ENCODE measurements at places on chromosomes 6 and 20. TPM values are rescaled to one million over a fixed set of nuclear protein-coding genes. Genes with fewer than 3 reads are reported as not detected.

DNA sequence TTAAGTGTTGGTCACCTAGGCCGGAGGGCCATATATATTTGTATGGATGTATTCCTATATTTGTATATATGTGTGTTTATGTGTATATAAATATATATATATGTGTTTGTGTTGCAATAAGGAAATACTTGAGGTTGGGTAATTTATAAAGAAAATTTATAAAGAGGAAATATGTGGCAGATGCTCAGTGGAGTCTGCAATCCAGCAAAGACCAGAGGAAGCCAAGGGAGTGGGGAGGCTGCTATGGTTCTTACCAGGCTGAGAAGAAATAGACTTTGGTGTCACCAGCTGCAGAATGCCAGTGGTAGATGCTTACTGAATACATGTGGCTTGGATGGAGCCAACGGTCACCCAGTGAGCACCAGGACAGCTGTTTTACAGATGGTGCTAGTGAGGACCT is 97.4 kb upstream of the ELOVL5 start:
- no peak for DNase-seq

DNA sequence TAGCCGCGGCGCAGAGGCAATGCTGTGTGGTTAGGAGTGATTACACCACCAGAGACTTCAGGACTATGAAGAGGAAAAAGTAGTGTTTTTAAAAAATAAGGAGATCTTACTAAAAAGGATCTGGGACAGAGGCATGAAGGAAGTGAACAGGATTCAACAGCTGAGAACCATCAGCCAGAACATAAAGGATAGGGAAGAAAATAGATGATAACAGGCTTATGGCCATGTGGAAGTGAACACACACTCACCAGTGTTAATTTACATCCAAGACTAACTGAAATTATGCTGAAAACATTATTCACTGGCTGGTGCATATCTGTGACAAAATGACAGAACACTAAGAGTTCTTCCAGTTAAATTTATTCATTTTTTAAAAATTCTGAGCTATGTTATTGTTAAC is 47.5 kb upstream of the BCLAF1 start:
- no peak for DNase-seq

GRCh38 chr6:53746442-53747103 is 48.2 kb upstream of the LRRC1 start:
- no peak for DNase-seq

DNA sequence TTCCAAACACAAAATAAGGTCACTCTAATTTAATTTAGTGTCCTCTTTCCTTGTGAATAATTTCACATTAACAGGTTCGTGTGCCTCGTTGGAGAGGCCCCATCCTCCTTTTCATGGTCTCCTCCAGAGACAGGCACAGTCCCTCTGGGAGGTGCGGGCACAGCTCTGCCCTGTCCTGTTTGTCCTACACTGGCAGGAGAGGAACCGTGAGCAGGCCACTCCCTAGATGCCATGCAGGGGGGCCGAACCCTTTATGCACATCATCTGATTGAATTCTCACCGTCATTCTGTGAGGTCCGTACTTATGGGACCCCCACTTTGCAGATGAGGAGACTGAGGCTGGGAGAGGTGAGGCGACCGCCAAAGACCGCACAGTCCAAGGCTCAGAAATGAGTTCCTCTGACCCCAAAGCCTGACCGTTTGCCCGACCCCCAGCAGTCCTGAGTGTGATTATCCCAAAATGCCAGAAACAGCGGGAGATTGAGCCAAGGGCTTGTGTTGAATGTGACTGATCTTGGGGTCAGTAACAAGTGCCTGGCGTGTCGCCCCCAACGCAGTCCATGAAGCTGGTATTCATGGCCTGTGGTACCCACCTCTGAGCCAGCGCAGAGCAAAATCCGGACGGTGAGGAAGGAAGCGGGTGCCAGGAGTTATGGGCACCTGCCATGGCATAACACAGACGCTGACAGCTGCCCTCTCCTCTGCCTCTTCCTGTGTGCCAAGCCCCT is 43.5 kb downstream of the PMEPA1 start:
- peak; percentile 27 for DNase-seq

GRCh38 chr6:21887231-21888185 is 294.0 kb downstream of the SOX4 start:
- peak; percentile 55 for DNase-seq

Gene NMBR
- total RNA-seq, result not detected

DNA sequence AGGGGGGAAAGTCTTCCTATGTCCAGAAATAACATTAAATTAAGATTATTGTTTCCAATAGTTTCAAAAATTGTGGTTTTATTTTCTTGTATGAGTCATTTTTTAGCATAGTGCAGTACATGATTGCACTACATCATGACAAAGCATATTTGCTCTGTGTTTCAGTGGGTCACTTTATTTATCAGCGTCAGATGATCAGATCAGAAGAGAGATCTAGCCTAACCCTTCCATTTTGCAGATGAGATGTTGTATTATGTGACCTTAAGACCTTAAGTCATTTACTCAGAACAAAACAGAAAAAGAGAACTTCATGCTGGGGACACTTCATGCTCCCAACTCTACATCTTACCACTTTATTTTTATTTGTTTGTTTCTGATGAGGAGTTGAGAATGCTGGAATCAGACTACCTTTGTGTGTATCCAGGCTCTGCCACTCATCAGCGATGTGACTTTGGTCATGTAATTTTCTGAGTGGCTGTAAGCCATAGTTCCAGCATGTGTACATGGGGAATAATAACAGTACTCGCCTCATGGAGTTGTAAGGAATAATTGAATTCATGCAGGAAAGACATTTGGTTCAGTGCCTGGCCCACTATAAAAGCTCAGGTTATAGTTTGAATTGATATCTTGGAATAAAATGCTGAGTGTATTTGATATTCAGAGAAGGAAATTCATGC is 13.5 kb downstream of the EYA4 start:
- DNase-seq, result no peak

- DNase-seq, result no peak
Measured at GRCh38 chr6:28944412-28944865, 20.7 kb upstream of the TRIM27 start.

GRCh38 chr20:25864326-25864962 is 167.8 kb upstream of the ZNF337 start:
- DNase-seq, result no peak

DNA sequence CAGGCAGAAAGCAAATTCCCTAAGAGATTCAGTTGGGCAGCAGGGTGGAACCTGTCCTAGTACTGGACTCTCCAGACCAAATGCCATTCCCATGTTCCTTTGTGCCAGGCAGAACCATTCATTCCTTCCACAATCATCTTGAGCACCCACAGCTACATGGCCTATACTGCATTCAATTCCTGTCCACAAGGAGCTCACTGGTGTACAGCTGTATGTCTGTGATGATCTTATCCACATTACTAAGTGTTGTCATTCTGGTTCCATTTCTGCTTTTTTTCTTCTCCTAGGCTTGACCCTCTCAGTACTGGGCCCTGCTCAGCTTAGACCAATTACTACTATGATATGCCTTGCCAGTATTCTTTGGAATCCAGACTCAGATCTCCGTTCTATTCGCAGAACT is 27.5 kb downstream of the MAN1A1 start:
- DNase-seq, result no peak

DNA sequence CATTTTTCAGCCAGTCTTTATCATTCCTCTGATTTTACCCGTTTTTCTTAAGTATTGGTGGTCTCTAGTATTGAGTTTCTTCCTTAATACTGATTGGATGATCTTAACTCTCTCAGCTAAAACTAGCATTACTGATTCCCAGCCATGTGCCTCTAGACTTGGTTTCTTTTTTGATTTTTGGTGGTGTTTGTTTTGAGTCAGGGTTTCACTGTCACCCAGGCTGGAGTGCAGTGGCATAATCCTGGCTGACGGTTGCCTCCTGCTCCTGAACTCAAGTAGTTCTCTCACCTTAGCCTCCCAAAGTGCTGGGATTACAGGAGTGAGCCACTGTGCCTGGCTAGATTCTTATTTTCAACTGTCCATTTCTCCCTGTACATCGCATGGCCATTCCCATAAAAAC is 24.9 kb downstream of the DPPA5 start:
- DNase-seq, result no peak

GRCh38 chr20:52270696-52271095 is 79.1 kb upstream of the ZFP64 start:
- DNase-seq, result no peak

GRCh38 chr20:37096415-37097041 is 731 bp upstream of the RBL1 start:
- no peak for DNase-seq

Gene ELOVL4
- total RNA-seq, result 0.13 TPM

Gene ZNF292
- 29.4 TPM for total RNA-seq

DNA sequence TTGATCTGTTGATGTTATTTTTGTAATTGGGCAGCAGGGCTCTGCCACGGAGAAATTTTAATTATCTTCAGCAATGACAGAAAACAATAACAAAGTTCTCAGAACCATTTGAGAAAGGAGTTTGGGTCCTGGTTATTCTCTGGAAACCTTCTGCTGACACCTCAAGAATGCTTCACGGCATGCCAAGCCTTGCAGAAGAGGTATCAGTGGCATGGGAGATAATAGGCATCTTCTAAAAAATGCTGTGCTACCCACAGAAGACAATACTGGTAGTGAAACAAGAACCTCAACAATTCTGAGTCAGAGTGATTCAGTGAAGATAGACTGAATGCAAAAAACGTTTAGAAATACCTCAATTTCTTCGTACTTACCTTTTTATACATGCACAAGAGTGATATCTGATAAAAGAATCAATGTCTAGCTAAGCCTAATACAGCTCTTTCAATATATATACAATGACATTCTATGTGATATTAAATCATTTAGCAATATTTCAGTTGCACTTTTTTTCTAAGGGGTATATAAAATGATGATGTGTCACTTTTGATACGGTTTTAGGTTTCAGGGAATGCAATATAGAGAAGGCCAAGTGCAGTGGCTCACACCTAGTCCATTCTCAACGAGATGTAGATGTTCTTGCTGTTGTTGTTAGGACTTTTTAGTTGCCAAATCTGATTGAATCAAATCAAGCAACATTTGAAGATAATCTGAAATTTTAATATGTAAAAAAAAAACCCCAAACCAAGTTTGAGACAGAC is 110.4 kb upstream of the COL21A1 start:
- DNase-seq, result no peak

Gene PLAGL2
- 5.7 TPM for total RNA-seq

Gene ENPP4
- 18.3 TPM for total RNA-seq

Gene BAG2
- total RNA-seq, result 12.7 TPM

- no peak for DNase-seq
Measured at GRCh38 chr6:145848541-145848940, 33.9 kb upstream of the FBXO30 start.

GRCh38 chr6:109345986-109346385 is 36.3 kb downstream of the CD164 start:
- DNase-seq, result no peak

Gene FOXS1
- total RNA-seq, result 0.62 TPM

Gene RGS17
- total RNA-seq, result 0.05 TPM

DNA sequence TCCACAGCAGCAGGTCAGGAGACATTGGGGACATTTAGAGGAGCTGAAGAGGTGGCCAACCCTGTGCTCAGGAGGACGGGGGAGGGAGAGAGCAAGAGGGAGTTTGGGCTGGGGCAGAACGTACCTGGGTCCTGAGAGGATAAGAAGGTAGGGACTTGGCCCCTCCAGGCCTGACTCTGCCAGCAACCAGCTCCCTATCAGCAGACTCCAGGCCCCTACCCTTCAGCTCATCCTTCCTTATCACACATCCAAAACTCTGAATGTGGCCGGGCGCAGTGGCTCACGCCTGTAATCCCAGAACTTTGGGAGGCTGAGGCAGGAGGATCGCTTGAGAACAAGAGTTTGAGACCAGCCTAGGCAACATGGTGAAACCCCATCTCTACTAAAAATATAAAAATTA is 5.0 kb downstream of the STMN3 start:
- no peak for DNase-seq

Data from Right ventricle myocardium superior (tissue), 1 donor.